NCI-H2171 (cell line): ENCODE measurements at places on chromosomes 12 and 14.

DNA sequence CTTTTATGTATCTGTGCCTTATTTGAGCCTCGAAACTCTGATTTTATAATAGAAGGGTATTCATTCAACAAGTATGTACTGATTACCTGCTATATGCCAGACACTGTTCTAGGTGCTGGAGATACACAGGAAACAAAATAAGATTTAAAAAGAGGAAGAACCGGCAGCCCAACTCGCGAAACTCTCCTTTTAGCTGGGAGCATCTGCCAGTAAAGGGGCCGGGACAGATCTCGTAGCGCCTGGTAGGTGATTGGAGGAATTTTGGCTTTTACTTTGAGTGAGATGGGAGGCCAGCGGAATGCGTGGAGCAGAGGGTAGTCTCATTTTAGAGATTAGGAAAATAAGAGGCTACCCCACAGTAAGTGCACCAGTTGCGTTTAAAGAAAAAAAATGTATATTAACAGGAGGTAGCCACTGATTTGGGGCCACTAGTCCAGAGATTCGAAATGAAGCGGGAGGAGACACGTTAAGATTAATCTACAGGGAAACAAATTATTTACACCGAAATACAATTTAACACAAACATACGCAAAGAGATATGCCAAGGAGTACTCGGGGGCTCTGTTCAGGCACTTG, 520 bp upstream of the MON2 start:
- peak; percentile 20 for DNase-seq

GRCh38 chr12:64781280-64782190, 22.3 kb upstream of the GNS start:
- peak; percentile 94 for DNase-seq

DNA sequence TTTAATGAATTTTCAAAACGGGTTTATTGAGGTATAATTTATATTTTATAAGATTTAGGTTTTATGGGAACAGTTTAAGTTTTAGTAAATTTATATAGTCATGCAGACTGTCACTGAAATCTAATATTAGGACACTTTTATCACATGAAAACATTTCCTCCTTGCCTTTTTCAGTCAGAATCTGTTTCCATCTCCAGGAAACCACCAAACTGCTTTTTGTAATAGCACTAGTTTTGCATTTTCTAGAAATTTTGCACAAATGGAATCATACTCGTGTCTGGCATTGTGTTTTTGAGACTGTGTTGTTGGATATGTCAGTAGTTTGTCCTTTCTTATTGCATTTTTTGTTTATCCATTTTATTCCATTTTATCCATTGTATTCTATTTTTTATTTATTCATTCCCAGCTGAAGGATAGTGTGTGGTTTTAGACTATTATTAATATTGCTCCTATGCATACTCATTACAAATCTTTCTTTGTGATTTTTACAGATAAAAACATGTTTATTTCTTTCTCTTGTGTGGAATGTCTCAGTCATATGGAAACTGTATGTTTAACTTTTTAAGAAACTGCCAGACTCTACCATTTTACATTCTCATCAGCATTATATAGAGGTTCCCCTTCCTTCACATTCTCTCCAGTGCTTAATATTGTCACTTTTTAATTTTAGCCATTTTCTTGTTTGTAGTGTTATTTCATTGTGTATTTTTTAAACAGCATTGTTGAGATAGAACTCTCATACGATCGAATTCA, 26.5 kb downstream of the PALS1 start:
- no peak for DNase-seq

DNA sequence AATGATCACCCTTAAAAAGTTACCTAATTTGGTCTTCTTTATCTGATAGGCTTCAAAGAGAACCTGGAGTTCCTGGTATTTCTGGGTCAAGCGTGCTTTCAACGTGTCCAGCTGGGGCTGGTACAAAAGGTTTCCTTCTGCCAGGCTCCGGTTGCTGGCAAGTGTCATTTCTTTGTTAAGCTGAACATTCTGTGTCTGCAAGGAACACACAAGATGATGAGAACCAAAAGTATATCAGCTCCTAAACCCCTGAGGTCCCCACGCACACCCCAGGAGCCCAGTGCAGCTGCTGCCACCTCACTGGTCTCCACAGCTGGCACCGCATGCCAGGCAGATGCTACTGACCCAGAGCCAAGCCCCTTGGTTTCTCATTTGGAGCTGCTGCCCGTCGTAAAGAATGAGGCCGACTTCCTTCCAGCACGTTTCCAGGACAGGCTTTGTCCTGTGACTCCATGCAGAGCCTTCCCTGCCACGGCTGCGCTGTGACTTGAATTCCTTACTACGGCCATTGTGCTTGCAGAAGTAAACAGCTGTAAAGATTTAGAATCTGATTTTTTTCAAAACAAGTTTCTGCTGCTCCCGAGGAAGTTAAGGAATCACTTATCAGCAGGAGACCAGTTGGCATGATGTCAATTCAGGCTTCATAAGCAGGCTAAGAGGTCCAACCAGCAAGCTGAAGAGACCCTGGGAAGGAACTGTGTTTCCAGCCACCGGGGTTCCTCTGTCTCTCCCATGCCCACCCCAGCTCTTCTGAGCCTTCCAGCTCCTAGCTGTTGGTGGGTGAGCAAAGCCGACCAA, 24.9 kb downstream of the VPS37B start:
- DNase-seq: no peak

DNA sequence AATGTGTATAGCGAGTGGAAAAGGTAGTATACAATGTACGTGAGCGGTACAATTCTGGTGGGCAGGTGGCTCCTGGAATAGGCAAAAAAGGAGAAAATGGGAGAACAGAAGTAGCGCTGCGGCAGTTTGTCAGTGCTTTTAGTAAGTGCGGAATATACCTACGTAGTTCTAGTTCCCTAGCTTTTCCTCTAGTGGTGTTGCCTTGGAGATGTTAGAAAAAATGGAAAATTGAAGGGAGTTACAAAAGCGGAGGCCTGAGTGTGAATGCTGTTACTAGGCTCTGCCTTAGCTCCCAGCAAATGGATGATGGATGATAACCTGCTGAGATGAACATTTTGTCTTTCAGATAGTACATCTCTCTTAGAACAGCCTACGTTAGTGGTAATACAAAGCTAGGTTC, 1.1 kb downstream of the TTC8 start:
- no peak for DNase-seq

DNA sequence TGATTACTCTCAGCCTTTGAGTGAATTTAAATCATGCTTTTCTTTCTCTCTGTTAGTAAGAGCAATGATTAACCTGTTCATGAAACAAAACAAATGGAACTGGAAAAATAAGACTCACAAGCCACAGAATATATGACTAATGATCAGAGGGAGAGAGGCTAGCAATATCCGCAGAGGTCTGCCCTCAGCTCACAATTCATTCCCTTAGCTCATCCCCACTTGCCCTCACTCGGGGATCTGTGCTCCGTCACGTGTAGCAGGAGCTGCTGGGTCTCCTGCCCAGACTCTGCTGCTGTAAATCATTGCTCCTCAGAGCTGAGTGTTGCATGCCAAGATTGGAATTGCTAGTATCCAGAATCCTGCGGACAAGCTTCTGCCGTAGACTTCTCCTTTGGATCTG, 53.1 kb upstream of the GNG2 start:
- DNase-seq: no peak

DNA sequence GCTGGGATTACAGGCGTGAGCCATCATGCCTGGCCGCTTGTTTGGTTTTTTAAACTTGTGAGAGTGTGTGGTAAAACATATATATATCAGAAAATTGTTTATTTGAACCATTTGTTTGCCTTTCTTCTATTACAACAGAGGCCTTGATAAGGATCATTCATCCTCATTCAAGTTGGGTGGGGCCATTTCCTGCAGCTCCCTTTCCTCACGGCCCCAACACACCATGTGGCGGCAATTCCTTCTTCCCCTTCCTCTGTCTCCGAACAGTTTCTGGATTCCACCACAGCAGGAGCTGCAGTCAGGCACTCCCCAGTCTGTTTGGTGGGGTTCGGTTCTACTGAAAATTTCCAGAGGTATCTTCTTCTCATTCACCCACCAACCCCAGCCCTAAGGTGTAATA, 42.0 kb upstream of the RASSF3 start:
- DNase-seq: no peak

- DNase-seq: no peak
Observed at GRCh38 chr12:116697305-116697704, 40.6 kb downstream of the SPRING1 start.

DNA sequence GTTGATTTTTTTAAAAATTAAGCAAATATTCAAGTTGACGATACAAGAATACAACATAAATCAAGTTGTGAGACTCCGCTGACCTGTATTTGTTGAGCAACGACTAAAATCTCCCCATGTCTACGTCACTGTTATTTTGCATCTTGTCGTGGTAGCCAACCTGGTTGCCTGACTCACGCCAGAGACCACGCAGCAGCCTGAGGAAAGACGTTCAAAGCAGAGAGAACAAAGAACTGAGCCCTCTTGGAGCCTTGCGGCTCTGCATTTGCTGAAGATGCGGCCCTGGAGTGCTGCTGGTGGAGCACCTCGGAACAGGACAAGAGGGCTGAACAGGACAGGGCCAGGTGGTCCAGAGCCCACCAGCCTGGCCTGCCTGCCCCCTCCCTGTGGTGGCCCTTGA, 21.4 kb upstream of the DIO3 start:
- DNase-seq: no peak

DNA sequence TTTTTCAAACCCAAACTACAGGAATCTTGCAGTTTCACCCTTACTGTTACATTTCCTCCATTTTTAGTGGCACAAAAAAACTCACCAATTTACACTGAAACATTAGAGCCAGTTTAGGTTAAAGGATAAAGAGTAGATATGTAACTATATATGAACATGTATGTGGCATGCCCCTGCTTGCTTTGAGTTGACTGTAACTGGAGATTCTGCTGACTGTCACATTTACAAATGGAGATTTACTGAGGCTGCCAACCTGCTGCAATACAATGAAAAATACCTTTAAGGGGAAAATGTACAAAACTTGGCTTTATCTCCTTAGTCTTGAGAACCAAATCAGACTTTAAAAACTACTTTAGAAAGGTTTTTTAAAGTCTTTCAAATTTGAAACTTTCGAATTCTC, 28.3 kb downstream of the STON2 start:
- peak; percentile 58 for DNase-seq

GRCh38 chr14:52901357-52901980, 49.4 kb downstream of the FERMT2 start:
- no peak for DNase-seq

- no peak for DNase-seq
Observed at GRCh38 chr12:1848146-1848545, 27.8 kb downstream of the LRTM2 start.

DNA sequence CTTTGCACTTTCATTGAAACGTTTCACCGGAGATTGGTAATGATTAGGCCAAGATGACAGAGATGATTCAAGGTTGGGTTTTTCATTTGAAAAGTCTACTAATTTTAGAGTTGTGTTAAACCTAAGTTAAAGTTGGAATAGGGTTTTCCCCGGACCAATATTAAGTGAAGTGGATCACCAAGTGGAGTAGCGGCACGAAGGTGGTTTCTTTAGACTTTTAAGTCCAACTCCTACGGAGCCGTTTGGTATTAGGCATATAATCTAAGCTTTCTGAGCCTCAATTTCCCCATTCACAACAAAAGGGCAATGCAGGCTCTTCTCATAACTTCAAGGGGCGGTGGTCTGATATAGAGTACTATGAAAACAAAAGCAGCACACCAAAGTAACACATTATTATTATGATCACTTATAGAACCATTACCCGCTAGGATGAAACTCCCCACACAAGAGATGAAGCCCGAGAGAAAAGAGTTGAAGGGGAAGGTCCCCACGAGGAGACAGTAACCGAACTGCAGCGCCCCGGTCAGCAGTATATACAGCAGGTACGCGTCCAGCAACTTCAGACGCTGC, 413 bp downstream of the DAD1 start:
- no peak for DNase-seq

DNA sequence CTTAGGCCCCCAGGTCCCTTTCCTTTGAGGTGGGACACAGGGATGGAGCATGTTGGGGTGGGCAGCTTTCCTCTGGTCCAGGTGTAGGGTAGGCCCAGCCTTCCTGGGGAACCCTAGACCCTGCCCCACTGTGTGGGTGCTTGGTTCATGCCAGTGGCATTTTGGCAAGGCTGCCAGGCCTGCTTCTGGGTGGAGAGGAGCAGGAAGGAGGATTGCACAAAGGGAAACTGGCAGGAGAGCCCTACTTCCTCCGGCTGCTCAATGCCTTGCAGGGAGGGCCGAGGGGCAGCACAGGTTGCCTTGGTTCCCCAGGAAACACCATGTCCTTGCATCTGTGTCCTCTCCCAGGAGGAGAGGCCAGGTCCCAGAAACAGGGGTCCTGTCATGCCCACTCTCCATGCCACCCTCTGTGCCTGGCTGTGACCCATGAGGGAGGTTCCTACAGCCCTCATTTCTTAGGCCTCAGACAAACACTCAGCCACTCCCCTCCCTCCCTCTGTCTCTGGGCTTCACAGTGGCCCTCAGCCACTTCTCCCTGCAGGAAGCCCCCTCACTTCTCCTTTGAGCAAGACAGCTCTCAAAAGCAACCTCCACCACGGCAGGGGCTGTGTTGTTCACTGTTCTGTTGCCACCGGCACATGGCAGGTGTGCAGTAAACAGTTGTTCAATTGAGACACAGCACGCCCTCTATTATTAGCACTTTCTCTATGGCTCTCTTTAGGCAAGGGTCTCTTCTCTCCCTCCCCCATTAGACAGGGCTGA, 6.8 kb upstream of the KRT80 start:
- DNase-seq: no peak

- DNase-seq: no peak
Observed at GRCh38 chr12:38056701-38057689, 259.6 kb upstream of the ALG10B start.

DNA sequence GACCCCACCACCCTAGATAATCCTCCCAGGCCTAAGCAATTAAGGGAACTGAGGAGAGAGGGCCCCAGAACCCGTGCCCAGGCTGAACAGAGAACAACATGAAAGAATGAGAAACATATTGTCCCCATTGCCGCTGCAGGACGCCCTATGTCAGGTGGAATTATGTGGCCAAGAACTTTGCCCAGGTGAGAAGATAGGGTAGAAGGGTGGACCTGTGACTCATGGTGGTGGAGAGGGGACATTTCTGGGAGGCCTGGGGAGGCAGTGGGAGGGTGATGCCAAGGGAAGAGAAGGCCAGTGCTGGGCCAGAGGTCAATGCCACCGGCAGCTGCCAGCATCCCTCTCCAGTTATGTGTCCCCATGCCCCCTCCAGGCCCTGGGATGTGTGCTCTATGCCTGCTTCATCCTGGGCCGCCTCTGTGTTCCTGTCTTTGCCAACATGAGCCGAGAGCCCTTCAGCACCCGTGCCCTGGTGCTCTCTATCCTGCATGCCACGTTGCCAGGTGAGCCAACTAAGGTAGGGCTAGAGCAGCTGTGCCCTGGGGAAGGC, 15.5 kb downstream of the SOAT2 start:
- DNase-seq: no peak

- peak; percentile 85 for DNase-seq
Observed at GRCh38 chr12:614411-614970, 48.8 kb downstream of the NINJ2 start.

- DNase-seq: no peak
Observed at GRCh38 chr12:89173096-89173495, 179.2 kb downstream of the DUSP6 start.
